Neural progenitor cell (in vitro differentiated cells): ENCODE measurements at places on chromosomes 1 and 21. TPM values are rescaled to one million over a fixed set of nuclear protein-coding genes. Genes with fewer than 3 reads are reported as not detected.

PRKACB gene
- 28.9 and 44.1 TPM in 2 replicates for total RNA-seq

LRRC47 gene
- total RNA-seq = 32.5 and 51.0 TPM in 2 replicates

HLX gene
- total RNA-seq = 0.12 TPM in 1 of 2 replicates, not detected in the other

FOXO6 gene
- total RNA-seq = 2.1 TPM in 1 of 2 replicates, not detected in the other

GRCh38 chr1:162861101-162861500 is at the start of gene CCDC190:
Gene CCDC190, minus strand, starts transcription at chr1:162861175. Its CDS starts 1,529 bp downstream, at chr1:162859646.
- no peak for DNase-seq

DNA sequence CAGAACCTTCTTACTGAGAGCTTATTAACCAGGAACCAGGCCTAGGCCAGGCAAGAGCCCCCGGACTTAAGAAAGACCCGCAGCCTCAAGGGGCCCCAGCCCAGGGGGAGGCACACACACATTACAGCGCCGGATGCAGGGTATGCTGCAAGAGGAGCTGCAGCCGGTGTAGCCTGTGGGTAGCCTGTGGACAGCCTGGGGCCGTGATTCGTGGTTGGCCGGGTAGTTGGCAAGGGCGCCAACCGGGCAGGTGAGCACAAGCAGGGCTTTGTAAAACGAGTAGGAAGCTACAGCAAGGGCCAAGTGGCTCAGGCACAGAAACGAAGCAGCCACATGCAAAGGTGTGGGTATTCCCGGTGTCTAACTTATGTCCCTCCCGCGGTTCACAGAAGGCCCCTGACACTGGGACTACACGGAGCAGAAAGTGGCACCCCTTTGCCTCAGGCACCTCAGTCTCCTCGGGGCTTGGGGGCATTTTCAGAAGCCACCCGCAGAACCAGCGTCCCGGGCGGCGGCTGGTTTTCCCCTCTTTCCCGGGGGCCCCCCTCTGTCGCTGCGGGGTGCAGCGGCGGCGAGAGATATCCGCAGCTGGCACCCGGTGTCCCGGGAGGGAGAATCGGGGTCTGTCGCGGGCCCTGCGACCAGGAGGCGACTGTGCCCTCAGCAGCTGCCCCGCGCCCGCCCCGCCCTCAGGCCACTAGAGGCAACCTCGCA is 40.8 kb downstream of the KIAA1614 start:
- no peak for DNase-seq

DNA sequence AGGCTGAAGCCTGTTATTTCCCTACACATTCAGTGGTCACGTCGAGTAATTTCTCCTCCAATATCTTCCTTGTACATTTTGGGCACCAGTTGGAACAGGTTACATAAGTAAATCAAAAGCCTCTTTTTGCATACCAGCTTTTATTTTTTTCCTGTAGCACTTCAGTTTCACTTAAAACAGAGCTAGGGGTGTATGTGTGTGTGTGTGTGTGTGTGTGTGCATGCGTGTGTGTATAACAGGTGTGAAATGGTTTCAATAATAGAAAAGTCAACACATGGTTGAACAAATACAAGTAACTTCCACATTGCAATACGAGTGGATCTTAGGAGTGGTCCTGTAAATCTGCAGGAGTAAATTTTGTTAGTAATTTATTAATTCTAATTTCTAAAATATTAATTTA is 3.0 kb upstream of the MAN1A2 start:
- DNase-seq = no peak

GRCh38 chr1:10591010-10591409 is 116.3 kb downstream of the PEX14 start:
- DNase-seq = no peak

DNA sequence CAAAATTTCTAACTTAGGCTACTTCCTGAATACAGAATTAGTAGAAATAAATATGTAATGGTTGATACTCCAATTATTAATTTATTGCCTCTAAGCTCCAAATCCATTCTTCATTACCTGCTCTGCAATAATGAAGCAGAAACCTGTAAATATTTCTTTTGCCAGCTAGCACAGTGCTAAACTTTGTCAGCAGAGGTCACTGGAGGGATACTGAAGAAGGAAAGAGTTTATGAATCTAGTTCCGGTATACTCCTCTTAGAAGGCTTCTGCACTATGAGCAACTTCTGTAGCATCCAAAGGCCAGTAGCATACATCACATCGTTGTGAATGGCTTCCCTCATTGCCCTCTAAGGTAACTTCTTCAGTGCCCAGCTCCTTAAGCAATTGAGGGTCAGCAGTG is 81.0 kb upstream of the LHX8 start:
- DNase-seq = no peak

DNA sequence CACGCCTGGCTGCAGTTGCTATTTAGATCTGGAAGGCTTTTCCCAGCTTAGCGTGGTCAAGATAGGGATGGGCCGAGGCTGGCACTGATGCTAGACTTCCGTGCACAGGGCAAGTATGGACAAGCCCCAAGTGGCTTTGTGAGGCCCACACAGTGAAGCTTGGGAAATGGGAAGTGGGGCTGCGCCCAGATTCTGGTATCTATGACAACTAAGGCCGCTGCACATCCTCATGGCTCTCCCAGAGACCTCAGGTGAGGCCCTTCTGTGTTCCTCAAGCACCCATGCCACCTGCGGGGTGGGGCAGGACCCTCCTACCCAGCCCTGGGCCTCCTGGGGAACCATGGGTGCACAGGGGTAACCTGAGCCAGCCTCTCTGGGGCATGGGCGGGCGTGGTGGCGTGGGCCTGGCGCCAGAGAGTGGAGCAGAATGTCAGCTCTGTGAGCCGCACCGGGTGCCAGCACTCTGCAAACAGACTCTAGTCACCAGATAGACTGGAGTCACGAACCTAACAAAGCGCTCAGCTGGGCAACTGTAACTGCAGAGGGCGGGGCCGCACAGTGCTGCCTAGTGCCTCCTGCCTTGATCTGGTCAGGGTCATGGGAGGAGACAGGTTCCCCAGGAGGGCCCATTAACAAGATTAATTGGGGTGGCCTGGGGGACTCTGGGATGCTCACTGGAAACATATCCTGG is 46.4 kb downstream of the ELF3 start:
- DNase-seq = no peak

- DNase-seq = no peak
These were observed 310.3 kb downstream of the SIPA1L2 start for GRCh38 chr1:232319518-232320210.

DNA sequence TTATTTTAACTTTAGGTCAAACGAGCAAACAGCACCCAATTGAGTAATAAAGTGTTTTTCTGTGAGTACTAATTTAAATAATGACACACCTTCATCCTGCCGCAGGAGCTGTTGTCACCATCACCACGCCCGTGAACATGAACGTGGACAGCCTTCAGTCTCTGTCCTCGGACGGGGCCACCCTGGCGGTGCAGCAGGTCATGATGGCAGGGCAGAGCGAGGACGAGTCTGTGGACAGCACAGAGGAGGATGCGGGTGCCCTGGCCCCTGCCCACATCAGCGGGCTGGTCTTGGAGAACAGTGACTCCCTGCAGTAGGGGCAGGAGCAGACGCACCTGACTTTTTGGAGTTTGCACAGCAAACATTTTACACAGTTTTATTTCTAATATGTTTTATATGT is 45.9 kb downstream of the CBS start:
- DNase-seq = no peak

DNA sequence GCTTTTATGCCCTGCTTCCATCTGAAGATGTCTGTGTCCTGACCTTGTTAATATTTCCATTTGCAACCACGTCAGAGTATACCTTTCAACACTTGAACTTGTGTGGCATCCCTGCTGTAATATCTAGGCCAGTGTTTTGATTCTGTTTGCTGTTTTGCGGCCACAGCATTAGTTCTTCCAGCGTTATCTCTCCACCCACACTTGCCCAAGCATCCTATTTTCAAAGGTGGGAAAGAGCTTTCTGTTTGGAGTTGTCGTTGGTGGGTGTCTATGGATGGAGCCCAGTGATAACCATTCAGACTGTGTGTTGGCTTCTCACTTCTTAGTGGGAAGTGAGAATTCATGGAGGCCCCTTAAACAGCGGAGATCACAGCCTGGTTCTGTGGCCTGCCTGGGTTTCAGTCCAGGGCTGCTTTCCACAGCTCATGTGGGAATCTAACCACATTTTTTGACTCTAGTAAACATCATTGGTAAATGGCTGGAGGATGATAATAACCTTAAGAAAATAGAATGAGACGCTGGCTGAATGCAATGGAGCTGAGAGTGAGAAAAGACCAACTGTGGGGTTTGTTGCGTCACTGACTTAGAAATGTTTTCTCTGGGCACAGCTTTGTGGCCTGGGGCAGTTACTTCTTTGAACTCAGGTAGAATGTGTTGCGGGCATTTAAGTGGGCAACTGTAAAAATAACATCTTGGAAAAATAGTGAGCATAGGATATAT is 7.6 kb downstream of the TENT5C start:
- no peak for DNase-seq
